ENCODE measurements at places on chromosomes 16 and 17.

- ATAC-seq: no peak
Measured at GRCh38 chr17:74332017-74332650, 6.1 kb downstream of the KIF19 start.

- ATAC-seq: no peak
Measured at GRCh38 chr17:954431-955164, 25.0 kb downstream of the NXN start.

DNA sequence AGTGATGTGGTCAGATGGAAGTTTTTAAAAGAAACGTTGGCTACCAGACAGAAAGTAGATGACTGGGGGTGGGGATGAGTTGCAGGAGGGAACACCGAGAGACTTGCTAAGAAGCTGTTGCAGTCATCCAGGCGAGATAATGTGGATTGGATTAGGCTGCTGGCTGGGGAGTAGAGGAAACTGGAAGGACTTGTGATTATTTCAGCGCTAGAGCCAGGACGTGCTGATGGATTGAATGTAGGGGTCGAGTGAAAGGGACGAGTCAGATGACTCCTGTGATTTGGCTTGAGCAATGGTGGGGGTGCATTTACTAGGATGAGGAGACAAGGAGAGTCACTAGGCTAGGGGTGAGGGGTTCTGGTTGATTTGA is 88.5 kb downstream of the CLEC16A start:
- no peak for ATAC-seq

DNA sequence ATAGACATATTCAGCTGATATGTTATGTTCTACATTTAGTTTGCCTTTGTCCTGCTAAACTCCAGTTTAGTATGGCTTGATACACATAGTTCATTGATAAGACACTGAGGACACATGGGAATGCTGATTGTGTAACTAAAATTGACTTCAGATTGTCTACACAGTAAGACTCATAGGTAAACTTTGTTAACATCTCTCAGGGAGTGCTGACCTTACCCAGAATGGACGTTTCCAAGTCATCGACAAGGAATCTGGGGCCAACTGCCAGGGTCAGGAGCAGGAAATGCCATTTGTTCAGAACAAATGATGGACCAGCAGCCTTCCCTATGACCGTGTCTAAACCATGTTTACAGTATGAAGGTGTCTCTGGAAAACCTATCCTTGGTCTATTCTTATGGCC is 58.7 kb downstream of the DYNLRB2 start:
- no peak for ATAC-seq

DNA sequence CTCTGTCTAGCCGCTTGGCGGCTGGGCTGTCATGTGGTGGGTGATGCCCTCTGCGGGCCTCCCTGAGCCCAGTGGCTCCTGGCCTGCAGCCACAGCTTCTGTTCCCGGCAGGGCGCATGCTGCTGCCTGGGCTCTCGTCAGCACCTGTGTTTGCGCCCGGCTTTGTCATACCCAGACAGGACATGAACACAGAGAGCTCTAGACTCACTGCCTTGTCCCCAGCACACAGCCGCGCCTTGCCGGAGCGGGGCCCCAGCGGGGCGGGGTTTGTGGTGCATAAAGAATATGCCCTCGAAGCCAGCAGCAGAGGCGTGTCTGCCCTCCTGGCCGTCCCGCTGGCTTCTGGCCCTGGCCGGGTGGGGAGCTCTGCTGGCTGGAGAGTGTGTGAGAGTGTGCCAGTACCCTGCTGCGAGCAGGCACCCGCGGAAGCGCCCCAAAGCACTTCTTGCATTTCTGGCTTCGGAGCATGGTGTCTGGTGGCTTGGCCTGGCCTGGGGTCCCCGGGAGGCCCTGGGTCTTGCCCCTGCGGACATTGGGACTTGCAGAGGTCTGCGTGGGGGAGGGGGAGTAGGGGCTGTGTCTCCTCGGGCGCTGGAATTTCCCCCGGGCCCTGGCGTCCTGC is 14.4 kb downstream of the ASPSCR1 start:
- peak; percentile 43 for ATAC-seq

- ATAC-seq: no peak
Measured at GRCh38 chr16:56275076-56275475, 83.8 kb downstream of the GNAO1 start.

DNA sequence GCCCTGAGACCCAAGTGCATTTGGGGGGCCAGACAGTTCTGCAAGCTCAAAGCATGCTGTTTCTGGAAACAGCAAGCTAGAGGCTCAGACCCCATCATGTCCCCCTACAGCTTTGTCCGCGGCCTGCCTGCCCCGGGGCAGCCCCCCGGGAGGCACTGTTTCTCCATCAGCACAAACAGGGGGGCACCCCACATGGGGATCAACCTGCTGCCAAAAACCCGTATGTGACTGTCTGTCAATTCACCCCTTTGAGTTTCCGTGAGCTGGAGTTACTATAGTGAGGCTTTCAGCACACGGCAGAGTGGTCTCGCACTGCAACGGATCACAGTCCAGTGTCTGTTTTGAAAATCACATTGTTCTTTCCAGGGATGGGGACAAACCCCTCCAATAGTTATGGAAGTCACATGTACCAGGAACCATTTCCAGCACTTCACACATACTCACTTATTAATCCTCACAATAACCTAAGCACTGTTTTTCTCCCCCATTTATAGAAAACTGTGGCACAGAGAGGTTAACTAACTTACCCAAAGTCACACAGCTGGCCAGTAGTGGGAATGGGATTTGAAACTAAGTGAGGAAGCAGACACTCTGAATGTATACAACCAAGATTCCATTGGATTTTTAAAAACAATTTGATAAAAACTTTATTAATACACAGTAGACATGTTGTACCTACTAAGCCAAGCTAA is 269.0 kb downstream of the C16orf95 start:
- ATAC-seq: no peak

DNA sequence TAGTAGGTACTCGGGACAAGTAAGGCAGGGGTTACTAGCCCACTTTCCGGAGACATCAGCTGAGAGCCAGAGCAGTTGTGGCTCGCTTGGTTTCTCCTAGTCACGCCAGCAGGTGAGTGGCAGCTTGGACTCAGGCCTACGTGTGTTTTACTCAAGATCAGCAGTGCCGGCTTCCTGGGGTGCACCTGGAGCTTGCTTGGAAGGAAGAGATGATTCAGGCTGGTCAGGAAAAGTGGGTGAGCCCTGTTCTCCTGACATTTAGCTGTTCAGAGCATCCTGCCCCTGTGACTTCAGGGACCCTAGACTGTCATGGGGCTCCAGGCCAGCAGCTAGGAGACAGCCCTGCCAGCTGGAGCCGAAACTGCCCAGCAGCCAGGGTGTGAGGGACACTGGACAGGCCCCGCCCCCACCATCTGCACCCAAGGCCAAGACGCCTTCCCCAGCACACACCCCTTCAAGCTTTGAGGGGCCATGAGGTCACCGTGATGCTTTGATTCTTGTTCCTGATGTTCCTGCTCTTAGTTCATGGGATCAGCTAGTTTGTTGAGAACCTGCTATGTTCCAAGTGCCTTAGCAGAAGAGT is 238.0 kb upstream of the CIBAR2 start:
- no peak for ATAC-seq

- ATAC-seq: no peak
Measured at GRCh38 chr16:50093607-50094539, 28.1 kb downstream of the HEATR3 start.

DNA sequence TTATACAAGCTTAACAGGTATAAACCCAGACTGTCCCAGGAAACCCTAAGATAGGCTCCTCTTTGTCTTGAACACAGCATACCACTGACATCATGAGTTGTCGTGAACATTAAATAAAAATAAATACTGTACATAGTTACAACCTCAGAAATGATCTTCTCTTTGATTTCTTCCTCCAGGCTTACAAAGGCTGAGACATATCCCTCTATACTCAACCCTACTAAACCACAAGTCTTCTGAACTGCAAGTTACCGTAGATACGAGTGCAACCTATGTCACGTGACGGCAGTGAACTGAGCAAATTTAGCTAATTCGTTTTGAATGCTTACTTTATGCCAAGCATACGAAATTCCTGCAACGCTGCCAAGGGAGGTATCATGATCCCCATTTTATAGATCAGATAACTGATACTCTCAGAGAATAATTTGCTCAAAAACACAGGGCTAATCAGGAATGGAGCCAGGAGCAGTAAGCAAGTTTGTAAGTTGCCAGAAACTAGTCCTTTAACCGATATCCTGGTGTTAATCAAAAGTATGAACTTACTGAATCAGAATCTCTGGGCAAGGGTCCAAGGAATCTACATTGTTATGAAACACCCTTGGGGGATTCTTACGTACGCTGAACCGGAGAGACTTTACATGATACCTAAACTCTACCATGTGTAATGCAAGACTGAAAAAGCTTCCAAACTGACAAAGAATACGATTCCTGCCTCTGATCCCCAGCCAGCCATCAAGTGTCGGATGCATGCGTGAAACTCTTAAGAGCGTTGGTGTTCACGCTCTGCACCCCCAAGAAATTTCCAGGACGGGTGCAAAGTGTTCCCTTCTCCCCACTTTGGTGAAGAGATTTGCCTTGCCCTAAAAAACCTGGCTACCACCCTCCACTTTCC is 106.2 kb downstream of the XYLT1 start:
- peak; percentile 87 for ATAC-seq

- no peak for ATAC-seq
Measured at GRCh38 chr17:35496451-35497290, 40.8 kb downstream of the SLFN12L start.

DNA sequence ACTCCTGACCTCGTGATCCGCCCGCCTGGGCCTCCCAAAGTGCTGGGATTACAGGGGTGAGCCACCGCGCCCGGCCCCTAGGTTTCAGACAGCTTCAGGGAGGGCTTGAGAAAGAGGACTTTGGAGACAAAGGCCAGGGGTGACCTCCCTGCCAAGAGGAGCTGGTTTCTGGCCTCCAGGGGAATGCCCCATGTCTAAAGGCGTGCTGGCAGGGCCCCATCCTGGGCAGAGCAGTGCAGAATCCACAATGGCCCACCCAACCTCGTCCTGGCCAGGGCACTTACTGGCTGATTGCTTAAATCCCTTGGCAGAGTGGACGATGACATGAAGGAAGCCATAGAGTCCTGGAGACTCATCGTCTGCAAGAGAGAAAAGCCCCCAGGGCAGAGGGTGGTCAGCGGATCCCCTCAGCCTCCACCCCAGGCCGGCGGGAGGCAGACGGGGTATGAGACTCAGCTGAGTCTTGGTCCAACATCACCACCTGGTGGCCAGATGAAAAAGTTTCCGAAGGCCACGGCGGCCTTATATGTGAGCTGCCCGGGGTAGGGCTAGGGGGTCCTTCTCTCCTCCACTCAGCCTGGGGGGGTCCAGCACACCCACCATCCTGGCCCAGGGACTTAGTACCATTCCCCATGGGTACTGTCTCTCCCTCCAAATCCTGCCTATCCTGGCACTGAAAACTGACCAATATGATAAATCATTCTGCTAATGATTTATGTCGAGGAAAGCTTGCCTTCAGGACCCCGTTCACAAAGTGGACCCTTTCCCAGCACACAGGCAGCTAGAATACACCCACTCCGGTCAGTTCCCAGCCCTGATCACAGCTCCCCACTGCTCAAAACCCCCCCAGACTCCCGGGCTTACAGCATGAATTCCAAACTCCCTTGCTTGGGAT is 59.1 kb downstream of the TIMM22 start:
- ATAC-seq: peak; percentile 85

DNA sequence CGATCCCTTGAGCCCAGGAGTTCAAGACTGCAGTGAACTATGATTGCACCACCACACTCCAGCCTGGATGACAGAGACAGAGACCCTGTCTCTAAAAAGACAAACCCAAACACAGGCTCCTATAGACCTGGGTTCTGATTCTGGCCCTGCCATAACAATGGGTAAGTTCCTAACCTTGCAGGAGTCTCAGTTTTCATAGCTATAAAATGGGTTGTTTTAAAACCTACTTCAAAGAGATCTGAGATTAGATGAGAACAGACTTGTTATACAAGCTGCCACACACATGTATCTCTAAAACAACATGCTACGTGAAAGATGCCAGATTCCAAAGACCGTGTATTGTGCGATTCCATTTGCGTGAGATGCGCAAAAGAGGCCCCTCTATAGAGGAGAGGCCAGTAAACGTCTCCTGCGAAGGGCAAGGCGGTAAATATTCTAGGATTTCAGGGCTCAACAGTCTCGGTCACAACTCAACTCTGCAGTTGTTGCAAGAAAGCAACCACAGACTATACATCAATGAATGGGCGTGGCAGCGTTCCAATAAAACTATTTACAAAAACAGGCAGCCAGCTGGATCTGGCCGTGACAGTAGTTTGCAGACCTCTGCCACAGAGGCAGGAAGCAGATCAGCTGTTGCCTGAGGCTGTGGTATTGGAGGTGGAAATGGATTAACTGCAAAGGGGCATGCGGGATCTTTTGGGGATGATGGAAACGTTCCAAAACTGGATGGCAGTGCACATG is 5.9 kb downstream of the CORO7 start:
- no peak for ATAC-seq

DNA sequence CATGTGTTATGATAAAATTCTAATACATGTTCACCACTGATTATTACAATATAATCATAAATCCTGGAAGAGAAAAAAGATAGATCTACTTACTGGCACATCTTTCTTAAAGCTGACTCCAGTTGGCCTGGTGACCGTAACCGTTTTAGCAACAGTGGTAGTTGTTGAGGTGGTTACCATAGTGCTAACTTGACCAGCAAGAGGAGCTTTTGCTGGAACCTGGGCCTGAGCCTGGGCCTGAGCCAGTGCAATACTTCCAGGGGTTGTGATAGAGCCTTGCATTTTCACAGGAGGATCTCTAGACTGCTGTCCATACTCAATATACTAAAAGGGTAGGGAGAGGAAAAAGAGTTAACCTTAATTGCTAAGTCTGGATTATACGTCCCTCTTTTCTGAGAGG is 36.2 kb downstream of the SETD6 start:
- peak; percentile 55 for ATAC-seq

GRCh38 chr17:63390090-63390489 is 56.0 kb downstream of the CYB561 start:
- no peak for ATAC-seq

GRCh38 chr16:55499951-55500529 is 8.8 kb upstream of the LPCAT2 start:
- ATAC-seq: peak; percentile 85

DNA sequence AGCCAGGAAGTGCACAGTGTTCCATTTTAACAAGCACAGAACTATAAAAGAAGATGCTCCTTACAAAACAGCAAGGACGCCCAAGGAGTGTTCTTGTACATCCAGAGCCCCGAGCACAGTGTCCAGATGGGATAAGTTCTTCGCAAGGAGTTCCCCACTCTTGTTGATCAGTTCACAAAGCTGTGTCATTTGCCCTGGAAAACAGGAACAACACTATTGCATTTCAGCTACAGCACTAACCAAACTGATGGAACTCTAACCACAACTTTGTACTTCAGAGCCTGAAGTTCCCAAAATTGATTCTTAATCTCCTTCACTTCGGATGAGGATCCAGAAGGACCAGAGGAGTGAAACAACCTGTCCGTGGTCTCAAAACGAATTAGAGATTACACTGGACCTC is 5.1 kb downstream of the COPS3 start:
- ATAC-seq: no peak

Measured in SK-N-SH treated with all-trans-retinoic acid at 6 μM for 48 hours (cell line).